Brain pericyte (primary cell): ENCODE measurements at places on chromosomes 13 and 19.
A peak's percentile ranks its signal among the peaks of the same experiment; 100 is the strongest.

GRCh38 chr13:113468472-113469201 is 15.3 kb upstream of the ADPRHL1 start:
- DNase-seq = no peak

DNA sequence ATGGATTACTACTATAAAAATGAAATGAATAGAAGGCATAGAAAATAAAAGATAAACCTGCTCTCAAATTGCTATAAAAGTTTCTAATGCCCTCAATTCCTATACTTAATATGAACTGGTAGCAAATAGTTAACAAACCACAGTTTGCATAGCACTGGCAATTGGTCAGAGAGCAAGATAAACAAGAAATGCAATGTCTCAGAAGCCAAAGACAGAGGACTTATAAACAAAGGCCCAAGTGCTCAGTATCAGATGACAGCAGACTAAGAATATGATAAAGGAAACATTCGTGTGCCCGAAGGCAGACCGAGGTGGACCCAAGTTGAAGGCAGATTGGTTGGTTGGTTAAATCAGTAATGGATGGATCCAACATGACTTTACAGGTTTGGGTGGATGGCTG is 50.6 kb downstream of the IPO5 start:
- peak; percentile 27 for DNase-seq

GRCh38 chr13:30857018-30857417 is 49.1 kb upstream of the MEDAG start:
- DNase-seq = no peak

DNA sequence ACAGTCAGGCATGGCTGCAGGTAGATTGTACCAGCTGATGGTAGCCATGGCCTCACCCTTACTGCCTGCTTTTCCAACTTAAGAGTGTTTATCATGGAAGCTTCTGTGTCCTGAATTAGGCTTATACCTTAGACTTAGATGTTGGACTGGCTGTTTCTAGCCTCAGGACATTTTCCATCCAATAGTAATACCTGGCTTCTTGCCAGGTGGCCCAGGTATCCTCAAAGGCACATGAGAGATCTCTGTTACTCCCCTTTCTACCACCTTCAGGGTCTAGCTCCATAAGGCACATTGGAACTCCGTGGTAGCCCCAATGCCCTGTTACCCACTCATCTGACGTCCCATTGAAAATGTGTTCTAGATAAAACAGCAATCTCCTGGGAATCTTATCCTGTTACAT is 407.5 kb downstream of the SPRY2 start:
- DNase-seq = no peak

GRCh38 chr19:16319481-16319880 is 5.1 kb upstream of the KLF2 start:
- no peak for DNase-seq

GRCh38 chr19:32268381-32268780 is 77.0 kb upstream of the ZNF507 start:
- no peak for DNase-seq

DNA sequence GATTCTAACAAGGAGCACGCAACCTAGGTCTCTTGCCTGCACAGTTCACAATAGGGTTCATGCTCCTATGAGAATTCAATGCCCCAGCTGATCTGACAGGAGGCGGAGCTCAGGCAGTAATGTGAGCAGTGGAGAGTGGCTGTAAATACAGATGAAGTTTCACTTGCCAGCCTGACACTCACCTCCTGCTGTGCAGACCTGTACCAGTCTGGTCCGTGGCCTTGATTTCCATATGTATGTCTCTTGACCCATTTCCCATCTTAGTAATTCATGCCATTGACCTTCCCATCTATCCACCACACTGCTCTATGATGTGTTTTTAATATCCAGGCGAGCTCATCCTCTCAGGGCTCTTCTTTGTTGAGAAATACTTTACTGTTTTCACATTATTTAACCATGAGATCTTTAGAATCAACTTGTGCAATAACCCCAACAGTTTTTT is 95.2 kb downstream of the LRCH1 start:
- no peak for DNase-seq

DNA sequence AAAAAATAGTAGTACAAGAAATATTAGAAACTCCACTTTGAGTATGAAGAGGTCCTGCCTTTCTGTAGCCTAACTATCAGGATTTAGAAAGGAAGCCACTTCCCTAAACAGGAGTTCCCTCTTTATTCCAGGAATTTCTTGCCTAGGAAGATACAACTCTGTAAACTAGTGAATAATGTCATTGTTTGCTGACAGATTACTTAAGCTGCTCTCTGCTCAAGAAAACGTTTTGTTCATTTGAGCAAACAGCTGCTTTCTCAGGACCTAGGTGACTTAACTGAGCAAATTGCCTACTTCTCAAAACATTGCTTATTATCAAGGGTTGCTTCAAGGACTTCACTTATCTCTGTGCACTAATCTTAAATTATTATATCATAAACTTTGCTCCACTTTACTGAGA is 1419.4 kb upstream of the SLC10A2 start:
- no peak for DNase-seq

DNA sequence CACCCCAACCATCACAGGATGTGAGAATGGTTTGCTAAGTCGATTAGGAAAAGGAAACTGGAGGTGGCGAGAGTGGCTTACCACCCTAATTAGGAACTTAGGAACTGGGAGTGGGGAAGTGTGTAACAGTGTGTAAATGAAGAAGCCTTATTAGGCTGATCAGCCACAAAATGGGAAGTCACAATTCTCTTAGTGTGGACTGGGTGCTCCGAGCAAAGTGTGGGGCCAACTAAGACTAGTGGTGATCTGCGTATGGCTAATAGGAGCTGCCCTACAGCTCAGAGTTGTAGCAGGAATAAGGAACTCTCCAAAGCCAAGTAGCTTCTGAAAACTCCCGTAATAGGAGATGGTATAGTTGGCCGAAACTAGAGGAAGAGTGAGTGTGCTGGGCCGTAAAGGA is 7.6 kb downstream of the SIGLEC11 start:
- no peak for DNase-seq

GRCh38 chr19:11422163-11423065 is 3.3 kb upstream of the RGL3 start:
- no peak for DNase-seq

DNA sequence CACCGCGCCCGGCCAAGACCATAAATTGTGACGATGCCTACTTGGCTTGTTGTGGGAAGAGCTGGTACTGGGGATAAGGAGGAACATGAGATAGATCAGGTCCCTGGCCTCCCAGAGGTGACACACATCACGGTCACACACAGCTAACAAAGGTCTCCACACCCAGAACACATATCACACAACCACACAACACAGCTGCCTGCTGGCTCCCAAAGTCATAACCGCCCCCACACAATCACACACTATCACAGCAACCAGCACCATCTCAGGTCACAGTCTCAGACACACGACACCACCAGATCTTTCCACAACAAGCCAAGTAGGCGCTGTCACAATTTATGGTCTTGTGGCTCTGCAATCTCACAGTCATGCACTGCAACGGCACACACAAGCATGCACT is 5.7 kb downstream of the COL5A3 start:
- DNase-seq = no peak

GRCh38 chr19:19137556-19138108 is 646 bp downstream of the TMEM161A start:
- no peak for DNase-seq

DNA sequence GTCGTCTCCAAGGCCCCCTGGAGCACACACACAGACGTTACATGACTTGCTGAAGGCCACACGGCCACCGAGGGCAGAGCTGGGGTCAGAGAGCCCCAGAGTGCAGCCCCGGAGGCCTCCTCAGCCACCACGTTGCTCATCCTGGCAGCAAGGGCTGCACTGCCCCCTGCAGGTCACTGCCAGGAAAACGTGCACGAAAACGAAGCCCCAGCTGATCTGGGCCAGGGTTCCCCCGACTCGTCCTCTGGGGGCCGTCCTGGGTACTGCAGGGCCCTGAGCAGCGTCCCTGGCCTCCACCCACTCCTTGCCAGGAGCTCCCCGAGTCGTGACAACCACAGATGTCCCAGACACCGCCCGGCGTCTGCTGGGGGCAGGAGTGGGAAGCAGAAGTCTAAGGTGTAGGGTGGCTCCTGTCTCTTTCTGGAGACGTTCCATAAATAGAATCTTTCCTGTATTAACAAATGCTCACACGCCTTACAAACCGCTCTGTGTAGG is 3.4 kb downstream of the TPGS1 start:
- DNase-seq = no peak

DNA sequence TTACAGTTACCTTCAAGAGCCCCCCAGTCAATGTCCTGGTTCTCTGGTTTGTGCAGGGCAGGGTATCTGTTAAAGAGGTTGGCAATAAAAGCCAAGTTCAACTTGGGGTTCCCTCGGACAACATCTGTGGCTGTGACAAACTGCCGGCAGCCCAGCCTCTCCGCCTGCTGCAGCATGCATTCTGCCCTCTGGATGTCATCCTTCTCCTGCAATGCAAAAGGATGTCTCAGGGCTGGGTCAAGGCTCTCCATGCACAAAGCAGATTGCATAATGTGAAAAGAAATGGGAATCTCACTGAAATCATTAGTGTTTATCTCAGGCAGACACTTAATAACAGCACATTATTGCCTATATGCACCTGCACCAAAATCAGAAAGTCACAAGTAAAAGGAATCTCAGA is 35.1 kb downstream of the LCP1 start:
- no peak for DNase-seq

DNA sequence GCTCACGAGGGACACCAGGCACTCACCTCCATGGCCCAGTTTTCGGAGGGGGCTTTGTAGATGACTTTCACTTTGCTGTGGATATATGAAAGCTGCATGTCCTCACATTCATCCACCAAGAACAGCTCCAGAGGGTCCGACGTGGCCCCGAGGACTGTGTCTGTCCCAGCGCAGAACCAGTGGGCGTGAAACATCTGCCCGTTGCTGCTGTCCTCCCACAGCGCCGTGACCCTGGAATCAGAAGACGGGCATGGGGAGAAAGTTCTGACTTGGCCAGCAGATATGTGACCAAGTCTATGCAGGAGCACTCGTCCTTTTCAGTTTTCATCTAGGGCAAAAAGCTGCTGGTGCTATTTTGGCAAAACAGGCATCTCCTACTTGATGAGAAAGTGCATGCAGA is 29.7 kb upstream of the EIF3G start:
- DNase-seq = no peak

DNA sequence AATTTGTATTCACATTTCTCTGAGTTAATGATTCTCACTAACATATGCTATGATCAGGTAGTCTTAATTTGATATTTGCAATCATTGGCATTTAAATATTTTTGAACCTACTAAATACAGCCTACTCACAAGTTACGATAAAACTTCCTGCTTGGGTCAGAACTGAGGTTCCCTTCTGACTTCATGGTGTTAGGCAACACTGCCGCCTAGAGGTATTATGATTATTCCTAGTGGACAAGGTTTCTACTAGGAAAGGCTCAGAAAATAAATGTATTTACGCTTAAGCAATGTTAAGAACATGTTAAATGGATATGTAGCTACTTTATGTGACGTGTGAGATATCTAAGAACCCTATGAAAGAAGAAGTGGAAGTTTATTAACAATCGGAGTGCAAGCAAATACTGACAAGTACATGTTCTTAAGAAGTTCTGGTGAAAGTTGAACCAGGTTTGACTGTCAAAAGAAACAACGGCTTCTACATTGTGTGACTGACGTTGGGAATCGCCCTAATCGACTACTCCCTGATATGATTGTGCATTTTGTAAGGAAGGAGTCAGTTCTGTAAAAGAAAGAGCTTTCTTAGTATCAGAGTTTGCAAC is 1395.8 kb downstream of the SLITRK5 start:
- peak; percentile 13 for DNase-seq

- DNase-seq = no peak
Measured at GRCh38 chr19:7074705-7075282, 5.3 kb downstream of the ZNF557 start.

DNA sequence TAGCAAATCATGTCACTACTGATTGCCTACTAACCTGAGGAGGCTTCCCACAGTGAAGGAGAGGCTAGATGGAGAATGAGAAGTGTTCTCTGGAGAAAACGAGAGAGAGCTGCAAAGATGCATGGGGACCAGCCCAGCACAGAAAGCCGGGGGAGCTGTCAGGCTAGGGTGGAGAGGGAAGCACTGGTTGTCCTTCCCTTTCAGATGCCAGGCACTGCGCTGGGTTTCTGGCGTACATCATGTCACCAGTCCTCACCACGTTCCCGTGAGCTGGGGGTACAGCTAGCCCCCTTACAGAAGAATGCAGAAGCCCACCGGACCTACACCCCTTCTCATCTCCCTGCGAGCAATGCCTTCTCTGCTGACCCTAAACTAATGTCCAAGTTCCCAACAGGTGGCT is 86.0 kb downstream of the STK24 start:
- no peak for DNase-seq

DNA sequence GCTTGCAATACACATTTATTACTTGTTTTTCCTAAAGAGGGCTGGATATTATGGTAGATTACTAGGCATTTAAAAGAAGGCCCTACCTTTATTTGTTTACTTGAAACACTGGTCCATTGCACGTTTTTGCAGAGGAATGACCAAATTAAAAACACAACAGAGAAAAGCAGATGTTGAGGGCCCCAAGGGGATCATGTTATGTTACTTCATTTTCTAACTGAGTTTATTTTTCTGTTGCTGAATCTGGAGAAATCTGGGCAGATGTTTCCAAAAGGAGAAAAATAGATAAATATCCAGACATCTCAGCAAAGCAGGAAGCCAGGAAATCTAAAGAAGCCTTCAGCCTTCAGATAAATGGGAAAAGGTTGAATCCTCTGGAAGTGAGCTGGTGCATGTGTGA is 353.0 kb downstream of the NDFIP2 start:
- no peak for DNase-seq

DNA sequence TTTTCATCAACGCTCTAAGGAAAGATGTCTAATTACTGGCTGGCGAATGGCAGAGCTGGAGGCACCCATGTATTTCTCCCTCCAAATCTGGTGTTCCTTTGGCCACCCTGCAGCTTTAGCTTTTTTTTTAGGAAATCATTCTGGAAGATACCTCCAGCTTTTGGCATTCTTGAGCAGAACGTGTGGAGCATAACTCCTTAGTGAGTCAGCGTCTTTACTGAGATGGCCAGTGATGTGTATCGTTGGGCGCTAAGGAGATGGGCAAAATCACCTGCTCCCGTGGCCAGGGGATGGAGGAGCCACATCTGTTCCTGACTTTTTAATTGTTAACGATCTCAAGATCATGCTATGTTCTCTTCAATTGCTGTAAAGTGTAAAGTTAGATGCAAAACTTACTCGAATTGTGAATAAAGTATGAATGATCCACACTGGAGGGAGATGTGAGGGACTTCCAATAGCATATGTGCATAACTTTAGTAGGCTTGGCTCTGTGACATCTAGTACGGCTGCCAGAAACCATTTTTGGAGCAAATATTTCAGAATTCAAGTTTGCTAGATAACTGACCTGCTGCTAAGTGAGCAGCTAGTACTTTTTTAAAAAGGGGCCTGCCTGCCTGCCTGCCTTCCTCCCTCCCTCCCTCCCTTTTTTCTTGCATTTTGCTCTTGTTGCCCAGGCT is 24.4 kb upstream of the C1QTNF9 start:
- no peak for DNase-seq
